ENCODE measurements at places on chromosomes 5 and 9.
A peak's percentile ranks its signal among the peaks of the same experiment; 100 is the strongest.

- DNase-seq, result no peak
These were observed 6.5 kb downstream of the ERGIC1 start for GRCh38 chr5:172840432-172841154.

DNA sequence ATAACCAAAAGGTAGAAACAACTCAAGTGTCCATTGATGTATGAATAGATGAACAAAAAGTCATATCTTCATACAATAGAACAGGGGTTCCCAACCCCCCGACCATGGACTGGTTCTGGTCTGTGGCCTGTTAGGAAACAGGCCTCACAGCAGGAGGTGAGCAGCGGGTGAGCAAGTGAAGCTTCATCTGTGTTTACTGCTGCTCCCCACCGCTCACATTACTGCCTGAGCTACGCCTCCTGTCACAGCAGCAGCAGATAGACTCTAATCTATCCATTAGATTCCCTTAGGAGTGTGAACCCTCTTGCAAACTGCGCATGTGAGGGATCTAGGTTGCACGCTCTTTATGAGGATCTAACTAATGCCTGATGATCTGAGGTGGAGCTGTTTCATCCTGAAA is 478.0 kb downstream of the BRINP1 start:
- no peak for DNase-seq

GRCh38 chr5:111454198-111454622 is 58.1 kb downstream of the STARD4 start:
- DNase-seq, result no peak

- no peak for DNase-seq
These were observed 53.6 kb downstream of the ASS1 start for GRCh38 chr9:130498298-130498917.

- no peak for DNase-seq
These were observed 8.7 kb upstream of the CYLC2 start for GRCh38 chr9:102986425-102986824.

DNA sequence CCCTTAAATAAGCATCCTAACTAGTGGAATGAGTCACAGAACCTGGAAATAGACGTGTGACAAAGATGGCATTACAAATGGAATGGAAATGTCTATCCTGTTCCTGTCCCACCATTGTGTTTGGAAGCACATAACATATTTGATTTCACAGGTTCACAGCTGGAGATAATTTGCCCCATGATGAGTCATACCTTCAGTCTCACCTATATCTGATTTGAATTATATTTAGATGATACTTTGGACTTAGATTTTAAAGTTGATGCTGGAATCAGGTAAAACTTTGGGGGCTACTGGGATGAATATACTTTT is 92.5 kb downstream of the CEMIP2 start:
- no peak for DNase-seq

DNA sequence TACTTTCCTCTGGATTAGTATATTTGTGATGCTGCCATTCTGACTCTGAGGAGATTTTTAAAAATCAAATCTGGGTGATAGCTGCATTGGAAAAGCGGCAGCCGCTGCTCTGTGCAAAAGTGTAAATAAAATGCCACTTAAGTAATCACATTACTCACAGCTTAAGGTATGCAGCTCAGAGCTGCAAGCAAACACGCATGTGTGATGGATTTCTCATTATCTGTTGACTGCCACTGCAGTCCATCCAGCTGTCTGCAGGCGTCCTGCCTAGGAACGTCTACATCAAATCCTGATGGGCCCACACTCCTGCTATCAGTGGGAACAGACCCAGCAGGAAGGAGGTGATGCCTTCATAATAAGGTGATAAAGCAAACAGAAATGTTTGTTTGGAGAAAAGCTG is 216.9 kb downstream of the SPOCK1 start:
- DNase-seq, result no peak

DNA sequence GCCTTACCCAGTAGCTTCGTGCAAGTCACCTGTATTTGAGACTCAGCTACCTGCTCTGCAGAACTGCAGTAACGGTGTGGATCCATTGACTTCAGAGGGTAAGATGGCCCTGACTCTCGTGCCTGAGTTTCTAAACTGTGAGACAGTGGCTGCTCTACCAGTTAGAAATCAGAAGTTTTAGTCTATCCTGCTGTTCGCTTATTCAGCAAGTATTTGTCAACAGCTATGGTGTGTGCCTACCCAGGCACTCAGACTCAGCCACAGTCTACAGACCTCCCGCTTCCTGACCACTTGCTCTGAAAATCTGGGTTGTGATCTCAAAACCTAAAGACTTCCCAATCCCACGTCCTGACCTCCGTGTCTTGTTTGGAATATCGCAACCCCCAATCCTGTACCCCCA is 13.5 kb downstream of the AQP3 start:
- DNase-seq, result no peak

- DNase-seq, result peak; percentile 32
These were observed 10.6 kb upstream of the PPP1R26 start for GRCh38 chr9:135468854-135469521.

- DNase-seq, result no peak
These were observed 740.2 kb upstream of the ZNF608 start for GRCh38 chr5:125486634-125487033.

DNA sequence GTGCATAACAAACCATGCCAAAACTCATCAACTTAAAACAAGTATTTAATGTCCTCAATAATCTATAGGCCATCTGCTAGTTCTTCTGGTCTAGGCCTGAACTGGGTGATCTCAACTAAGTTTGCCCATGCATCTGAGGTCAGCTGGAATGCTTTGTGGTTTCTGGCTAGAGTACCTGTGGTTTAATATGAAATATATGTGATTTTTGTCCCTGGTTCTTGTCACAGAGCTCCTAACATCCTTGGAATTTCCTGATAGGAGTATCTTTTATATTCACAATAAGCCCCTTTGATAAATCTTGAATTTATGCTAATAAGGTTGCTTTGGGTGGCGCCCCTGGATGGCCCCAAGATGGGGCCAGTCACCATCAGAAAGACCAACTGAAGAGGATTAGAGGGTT is 535.9 kb downstream of the DNAH5 start:
- DNase-seq, result no peak

DNA sequence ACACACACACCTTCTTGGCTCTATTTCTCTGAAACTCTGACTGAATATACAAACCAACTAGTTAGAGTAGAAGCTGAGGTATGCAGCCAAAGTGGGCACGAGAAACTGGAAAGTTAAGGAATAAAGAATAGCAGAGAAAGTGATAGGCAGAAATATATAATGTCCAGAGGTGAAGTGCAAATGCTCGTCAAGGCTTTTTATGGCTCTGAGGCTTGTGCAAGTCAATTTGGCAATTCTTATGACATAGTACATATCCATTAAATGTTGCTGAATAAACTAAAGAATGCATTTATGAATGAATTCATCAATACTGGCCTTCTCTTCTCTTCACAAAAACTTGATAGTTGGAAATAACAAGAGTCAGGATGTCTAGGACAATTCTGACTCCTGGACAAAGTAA is 490.1 kb upstream of the DMAC1 start:
- DNase-seq, result no peak

DNA sequence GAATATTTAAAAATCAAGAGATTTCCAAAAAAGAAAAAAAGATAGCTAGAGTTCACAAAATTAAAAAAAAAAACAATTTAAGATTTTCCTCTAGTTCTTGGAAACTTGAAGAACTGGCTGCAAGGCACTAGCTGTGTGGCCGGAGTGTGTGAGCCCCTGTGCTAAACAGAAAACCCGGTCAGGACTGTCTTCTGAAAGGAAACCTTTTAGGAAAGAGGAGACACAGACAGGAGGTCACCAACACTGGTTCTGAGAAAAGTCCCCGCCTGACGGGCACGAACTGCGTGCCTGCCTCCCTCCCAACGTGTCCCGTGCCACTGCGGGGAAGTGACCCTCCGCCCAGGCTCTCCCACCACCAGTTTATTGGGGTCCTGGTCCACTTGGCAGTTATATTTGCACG is 15.2 kb downstream of the TTF1 start:
- no peak for DNase-seq

- DNase-seq, result no peak
These were observed 234.4 kb downstream of the ARHGAP26 start for GRCh38 chr5:143004361-143005145.

- DNase-seq, result no peak
These were observed 581.9 kb upstream of the BRINP1 start for GRCh38 chr9:119951090-119951489.

DNA sequence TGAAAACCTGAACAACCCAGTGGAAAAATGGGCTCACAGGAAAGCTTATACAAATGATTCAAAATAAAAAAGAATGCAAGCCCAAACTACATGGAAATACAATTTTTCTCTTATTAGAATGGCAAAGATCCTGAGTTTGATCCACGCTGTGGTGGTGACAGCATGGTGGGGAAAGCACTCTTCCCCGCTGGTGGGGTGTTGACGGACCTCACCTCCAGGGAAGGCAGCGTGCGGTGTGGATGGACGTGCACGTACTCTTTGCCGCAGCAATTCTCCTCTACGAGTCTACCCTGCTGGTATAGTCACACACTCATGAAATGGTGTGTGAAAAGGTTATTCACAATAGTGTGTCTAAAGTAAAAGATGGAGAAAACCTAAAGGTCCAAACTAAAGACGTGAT is 5.9 kb upstream of the ZFP62 start:
- no peak for DNase-seq
